ENCODE measurements at places on chromosomes 6 and 20. TPM values are rescaled to one million over a fixed set of nuclear protein-coding genes. Genes with fewer than 3 reads are reported as not detected.

MYT1 gene
- not detected for polyA plus RNA-seq

SLC22A7 gene
- 0.08 TPM for polyA plus RNA-seq

PHF10 gene
- polyA plus RNA-seq = 3.8 TPM

DNA sequence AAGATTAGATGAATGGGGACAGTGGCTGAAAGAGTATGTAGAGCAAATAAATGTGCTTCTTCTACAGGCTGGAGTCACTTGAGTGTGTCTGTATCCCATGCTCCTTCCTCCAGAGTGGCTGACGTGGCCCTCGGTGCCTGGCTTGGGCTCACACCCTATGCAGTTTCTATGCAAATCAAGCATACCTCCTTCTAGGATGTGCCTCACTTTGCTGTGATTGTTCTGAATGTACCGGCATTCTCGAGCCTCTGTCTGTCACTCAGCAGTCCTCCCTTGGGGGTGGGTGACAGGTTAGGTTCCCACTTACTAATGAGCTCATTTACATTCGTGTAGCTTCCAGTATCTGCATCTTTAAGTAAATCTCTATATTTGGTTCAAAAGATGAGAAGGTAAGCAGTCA is 55.1 kb upstream of the HDDC2 start:
- DNase-seq = no peak

DNA sequence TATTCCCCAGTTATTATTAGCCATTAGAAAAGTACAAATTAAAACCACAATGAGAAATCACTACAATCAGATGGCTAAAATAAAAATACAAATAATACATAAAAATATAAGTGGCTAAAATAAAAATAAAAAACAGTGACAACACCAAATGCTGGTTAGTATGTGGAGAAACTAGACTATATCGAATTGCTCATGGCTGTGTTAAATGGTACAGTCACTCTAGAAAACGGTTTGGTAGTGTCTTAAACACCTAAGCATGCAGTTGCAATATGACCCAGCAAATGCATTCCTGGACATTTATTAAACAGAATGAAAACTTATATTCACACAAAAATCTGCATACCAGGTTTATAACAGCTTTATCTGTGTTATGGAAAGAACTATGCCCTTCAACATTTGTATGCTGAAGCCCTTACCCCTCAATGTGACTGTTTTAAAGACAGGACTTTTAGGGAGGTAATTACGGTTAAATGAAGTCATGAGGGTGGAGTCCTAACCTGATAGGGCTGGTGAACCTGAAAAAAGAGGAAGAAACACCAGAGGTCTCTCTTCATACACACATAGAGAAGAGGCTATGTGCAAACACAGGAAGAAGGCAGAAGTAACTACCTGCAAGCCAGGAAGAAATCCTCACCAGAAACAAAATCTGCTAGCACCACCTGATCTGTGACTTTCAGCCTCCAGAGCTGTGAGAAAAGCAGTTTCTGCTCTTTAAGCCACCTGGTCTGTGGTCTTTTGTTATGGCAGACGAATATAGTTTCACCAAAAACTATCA is 84.9 kb downstream of the ASCC3 start:
- no peak for DNase-seq

DNA sequence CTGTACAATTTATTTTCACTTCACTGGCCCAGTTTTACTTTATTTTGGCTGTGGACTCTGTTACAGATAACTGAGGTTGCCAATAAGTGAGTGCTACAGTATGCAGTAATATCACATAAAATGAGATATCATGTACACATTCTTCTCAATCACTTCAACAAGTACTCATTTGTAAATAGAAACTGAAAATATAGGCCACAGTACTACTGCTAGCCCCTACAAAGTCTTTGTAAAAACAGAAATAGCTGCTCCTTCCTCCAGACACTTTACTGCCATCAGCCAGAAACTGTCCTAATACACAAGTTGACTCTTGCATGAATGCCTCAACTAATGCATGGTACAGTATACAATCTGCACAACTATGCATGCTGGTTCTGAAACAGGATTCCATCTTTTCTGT is 9.2 kb downstream of the DTNBP1 start:
- peak; percentile 36 for DNase-seq

GRCh38 chr6:41162687-41163418 is at the start of gene TREM2:
TREM2 (minus strand) TSS chr6:41163116; CDS start chr6:41163082, 34 bp downstream.
- no peak for DNase-seq

GRCh38 chr6:166562726-166563125 is 23.8 kb downstream of the RAMACL start:
- no peak for DNase-seq

- DNase-seq = no peak
Measured at GRCh38 chr6:14925699-14926026, 320.2 kb upstream of the JARID2 start.

GRCh38 chr20:38863024-38863851 is 57.7 kb downstream of the PPP1R16B start:
- DNase-seq = peak; percentile 75

DNA sequence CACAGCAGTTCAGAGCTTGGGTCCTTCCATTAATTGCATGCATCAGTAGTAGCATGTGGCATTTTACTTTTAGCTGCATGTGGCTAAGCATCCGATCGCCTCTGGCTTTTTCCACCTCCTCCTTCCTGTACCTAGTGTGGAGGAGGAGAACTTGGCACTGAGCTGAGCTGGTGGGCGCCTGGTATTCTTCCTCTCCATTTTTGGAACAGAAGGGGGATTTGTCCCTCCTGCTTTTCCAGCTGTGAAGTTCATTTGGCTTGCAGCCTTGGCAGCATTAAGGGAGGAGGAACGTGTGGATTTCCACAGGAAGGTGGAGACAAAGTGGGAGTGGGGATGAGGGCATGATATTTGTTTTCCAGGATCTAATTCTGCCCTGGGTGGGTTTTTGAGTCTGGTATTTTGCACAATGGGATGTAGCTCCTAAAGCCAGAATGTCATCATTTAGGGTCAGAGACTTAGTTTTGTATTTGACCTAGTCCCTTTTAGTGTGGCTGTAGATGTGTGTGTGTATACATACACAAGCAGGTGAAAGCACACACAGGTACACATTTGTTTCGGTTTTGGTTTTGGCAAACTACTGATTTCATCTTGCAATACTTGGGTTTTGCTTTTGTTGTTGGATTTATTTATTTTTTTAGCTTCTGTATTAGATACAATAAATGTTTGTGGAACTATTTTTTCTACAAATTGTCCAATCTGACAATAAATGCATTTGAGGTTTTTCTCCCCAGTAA is 90.0 kb downstream of the SASH1 start:
- DNase-seq = no peak

DNA sequence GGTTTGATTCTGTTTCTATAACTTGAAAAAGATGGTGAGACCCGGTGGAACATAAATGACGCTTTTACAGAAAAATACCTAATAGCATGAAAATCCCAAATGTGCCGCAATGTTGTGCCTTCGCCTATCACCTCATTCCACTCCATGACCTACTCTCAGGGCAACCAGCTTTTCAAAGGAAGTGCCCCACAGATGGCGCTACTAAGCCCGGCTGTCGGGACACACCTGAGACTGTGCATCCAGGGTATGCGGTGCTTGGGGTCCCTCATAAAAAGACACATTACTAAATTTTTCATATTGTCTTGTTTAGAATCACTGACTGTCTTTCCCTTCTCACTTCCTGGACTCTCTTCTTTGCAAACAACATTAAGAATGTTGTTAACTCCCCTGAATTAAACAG is 145.5 kb upstream of the RPS6KA2 start:
- DNase-seq = no peak

DNA sequence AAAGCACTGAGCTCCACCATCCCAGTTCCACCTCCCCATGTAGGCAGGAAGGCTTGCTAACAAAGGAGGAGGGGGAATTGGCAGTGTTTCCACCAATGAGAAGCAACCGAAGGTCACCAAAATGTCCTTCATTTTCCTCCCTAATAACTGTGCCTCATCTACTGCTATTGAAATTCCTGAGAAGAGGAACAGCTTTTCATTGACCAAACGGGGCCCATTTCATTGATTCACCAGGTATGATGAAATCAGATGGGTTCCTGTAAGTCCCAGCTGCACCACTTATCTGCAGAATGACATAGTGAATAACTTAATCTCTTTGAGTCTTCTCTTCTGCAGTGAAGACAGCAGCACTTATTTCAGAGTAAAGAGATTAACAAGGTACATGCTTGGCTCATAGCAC is 17.3 kb downstream of the TREM1 start:
- DNase-seq = no peak

- no peak for DNase-seq
Measured at GRCh38 chr20:44730441-44730840, 15.2 kb upstream of the KCNK15 start.

- no peak for DNase-seq
Measured at GRCh38 chr6:25127076-25127837, 151.9 kb upstream of the CARMIL1 start.

DNA sequence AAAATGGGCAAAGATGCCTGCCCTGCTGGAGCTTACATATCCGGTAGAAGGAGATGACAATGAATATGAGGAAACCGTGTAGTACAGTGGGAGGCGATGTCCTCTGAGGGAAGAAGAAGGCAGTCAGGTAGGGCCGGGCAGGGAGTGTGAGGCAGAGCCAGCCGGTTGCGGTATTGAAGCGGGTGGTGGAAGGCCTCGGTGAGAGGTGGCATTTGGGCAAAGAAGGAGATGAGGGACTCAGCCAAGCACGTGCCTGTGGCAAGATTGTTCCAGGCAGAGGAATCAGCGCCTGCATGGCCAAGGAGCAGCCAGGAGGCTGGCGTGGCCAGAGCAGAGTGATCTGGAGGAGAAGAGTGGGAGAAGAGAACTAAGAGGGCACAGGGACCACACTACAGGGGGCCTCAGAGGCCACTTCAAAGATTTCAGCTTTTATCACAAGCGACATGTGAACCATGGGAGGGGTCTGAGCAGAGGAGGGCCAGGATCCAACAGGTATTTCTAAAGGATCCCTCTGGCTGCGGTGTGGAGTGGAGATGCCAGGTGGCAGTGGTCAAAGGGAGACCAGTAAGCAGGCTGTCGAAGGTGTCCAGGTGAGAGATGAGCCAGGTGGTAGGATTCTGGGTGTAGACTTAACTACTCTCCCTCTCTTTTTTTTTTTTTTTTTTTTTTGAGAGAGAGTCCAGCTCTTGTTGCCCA is 13.8 kb downstream of the MDFI start:
- no peak for DNase-seq

DNA sequence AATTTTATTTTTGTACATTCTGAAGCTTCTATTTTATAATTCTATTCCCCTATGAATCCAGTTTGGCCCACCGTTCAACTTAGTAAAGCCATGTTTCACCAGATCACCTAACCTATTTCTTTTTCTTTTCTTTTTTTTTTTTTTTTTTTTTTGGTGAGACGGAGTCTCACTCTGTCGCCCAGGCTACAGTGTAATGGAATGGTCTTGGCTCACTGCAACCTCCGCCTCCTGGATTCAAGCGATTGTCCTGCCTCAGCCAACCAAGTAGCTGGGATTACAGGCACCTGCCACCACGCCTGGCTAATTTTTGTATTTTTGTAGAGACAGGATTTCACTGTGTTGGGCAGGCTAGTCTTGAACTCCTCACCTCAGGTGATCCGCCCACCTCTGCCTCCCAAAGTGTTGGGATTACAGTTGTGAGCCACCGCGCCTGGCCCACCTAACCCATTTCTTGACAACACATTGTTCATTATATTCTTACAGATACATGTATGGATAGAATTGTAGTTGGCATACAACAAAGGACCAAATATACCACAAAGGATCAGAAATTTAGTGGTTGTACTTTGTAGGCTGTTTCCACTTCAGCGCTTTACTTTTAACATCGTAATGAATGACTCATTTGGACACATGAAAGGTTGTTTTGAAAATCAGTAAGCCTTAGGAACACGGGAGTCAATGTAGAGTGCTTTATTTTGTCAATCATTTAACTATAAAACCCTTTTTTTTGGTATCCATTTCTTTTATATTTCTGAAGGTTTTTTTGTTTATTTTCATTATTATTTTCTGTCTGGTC is 63.2 kb downstream of the GJA1 start:
- no peak for DNase-seq

GRCh38 chr6:13146442-13146841 is 181.9 kb downstream of the TBC1D7 start:
- DNase-seq = no peak

DNA sequence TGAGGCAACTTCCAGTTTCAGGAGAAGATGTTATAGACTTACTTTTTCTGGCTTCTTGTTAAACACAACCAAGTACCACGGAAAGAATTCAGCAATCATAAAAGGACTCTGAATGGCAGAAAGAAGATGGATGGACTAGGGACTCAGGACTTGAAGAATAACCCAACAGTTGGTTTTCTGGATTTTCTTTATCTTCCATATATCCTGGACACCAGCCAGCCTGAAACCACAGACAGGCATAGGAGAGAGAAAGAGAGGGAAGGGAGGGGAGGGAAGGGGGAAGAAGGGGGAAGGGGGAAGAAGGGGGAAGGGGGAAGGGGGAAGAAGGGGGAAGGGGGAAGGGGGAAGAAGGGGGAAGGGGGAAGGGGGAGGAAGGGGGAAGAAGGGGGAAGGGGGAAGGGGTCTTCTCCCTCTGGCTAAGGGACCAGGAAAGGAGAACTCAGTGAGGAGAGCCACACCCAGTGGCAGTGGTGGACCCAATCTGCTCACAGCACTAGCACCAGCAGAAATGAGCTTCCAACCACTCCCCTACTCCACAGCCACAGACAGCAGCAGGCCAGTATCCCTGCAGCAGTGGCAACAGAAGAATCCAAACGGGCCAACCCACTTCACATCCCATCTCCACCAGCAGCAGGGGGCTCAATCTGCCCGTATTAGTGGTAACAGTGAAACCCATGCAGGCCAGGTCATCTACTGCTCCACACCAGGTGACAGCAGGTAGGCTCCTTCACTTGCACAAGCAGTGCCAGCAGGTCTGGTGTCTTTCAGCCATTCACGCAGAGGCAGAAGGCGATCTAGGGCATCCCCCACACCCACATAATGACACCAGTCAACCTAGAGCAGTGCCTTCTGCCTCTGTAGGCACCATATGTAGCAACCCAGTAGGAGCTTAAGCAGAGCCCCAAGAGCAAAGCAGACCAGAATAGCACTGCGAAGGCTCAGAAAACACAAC is 78.6 kb downstream of the TRMT6 start:
- DNase-seq = no peak

Measured in GM12878 (cell line).